ENCODE measurements at places on chromosomes 4 and X. TPM values are rescaled to one million over a fixed set of nuclear protein-coding genes. Genes with fewer than 3 reads are reported as not detected.

The DMP1 gene
- total RNA-seq, result 2.2 TPM

DNA sequence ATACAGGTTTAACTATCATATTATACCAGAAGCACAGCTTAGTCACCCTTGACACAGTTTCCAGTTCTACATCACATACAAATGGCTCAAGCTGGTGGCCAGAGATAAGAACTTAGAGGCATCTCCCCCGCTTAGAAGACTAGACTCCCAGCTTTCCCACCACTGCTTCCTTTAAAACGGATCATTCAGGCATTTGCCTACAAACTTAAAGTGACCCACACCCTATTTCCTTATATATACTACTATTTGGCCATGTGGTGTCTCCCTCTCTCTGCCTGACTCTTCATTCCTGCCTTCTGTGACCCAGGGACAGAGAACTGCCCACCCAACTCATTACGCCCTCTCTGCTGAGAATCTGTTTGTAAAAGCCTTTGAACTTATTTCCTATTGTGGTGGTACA is 781.2 kb upstream of the DIAPH2 start:
- no peak for DNase-seq

DNA sequence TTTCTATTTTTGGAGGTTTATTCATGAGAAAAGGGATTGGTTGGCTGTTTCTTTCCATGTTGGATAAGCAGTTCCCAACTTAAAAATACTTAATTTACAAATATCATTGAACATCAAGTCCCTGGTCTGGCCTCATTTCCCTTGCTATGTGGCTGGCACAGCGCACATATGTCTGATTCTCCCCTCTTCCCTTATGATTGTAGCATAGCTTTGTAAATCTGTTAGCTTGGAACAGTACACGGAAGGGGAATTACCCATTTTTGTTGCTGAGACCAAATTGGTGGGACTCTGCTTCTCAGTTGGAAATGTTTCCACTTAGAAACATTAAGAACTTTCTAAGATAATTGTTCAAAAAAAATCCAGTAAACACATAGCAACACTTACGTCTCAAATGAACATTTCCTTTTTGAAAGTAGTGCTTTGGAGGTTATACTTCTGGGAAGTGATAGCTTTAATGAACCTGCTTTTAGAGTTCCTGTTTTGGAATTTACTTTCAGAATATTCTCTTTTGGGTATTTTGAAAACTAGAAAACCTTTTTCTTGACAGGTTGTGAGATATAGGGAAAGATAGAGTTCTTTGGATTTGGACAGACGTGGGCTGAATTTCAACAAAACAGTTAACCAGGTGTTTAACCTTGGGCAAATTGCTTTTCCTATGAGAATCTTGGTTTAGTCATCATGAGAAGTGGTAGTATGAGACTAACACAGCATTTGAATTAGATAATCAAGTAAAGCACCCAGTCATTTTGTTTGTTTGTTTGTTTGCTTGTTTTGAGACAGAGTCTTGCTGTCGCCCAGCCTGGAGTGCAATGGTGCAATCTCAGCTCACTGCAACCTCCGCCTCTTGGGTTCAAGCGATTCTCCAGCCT is 47.3 kb downstream of the STIM2 start:
- no peak for DNase-seq

DNA sequence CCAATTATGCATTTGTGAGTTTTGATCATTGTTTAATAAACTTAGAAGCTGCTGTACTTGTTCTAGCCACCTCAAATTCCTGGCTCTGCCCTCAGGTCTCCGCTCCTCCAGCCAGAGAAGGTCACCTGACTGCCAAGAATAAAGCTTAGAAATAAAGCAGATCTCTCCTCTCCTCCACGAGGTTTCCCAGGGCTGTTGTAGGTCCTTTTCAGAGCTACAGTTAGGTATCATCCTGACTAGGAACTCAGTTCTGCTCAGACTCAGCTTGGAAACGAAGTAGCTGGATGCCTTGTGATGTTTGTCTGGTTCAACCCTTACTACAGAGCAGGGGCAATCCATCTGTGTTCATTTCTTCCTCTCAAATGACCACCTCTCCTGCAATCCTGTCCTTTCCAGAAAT is 79.1 kb upstream of the RAPGEF2 start:
- DNase-seq, result no peak

The APOO gene
- 7.5 TPM for total RNA-seq

GRCh38 chrX:48665991-48666390 is 17.6 kb upstream of the WAS start:
- no peak for DNase-seq

The CNKSR2 gene
- total RNA-seq, result 16.4 TPM

DNA sequence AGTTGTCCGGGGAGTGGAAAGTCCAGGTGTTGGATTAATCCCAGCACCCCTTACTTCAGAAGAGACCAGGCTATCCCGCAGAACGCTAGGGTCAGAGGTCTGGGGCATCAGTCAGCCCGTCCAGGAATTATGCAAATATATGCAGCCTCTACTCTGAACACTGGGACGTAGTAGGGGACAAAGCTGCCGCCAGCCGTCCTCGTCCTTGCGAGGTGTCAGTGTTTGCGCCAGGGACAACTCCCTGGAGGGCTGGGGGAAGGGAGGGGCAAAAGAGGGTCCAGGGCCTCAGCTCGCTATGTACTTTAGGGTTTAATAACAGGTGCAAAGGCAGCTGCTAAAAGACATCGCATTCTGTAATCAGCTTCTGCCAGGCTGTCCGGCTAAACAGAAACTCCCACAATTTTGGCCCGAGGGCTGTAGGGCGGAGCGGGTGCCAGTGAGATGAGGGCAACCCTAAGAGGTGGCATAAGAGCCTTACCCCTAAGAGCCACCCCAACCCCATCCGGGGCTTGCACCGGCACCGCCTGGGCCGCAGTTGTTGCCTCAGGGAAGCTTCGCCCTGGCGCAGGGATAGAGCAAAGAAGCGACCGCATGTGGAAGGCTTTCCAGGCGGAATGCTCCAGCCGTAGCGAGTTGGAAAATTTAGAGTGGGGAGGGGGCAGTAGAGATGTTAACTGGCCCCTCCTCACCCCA is 8.4 kb downstream of the HAND2 start:
- no peak for DNase-seq

- DNase-seq, result no peak
Observed at GRCh38 chrX:136823175-136823574, 42.4 kb upstream of the ARHGEF6 start.

The MAGEA10 gene
- 0.24 TPM for total RNA-seq

The DCAF4L1 gene
- 1.7 TPM for total RNA-seq

DNA sequence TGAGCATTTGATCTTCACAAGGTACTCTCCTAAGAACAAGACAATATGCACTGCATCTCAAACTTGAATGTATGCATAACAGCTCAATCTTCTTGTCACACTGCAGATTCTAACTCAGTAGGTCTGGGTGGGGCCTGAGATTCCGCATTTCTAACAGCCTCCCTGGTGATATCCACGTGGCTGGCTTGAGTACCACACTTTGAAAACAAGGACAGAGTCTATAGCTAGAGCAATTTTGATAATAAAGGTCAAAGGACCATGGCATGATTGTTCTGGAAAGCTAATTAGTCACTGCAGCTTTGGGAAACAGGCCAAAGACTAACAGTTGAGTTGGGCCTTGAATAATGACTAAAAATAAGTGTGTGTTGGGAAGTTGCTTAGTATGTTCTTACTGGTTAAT is 213.3 kb downstream of the GBA3 start:
- DNase-seq, result no peak

- DNase-seq, result peak; percentile 4
Observed at GRCh38 chr4:170090352-170091052, 746 bp upstream of the AADAT start.

GRCh38 chr4:177107288-177107921 is 202.3 kb upstream of the NEIL3 start:
- DNase-seq, result no peak

GRCh38 chr4:79927931-79928330 is 145.1 kb downstream of the ANTXR2 start:
- peak; percentile 18 for DNase-seq

GRCh38 chr4:13323921-13324320 is 160.2 kb downstream of the RAB28 start:
- DNase-seq, result no peak

DNA sequence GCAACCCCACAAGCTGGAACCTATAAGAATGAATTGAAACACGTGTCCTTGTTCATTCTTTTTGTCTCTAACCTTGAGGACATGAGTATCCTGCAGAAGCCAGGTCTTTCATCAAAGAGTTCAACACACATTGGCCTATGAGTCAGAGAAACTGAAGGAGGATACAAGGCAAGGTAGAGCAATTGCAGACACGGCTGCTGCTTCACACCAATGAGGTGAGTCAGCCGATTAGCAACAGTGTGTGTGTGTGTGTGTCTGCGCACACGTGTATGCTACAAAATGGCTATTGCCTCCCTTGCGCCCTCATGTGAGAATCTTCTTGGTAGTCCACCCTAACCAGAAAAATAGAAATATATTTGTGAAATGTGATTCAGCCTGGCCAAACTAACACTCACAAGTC is 1477.7 kb upstream of the IGFBP7 start:
- DNase-seq, result no peak

- no peak for DNase-seq
Observed at GRCh38 chrX:2857566-2857965, 28.8 kb downstream of the GYG2 start.

- DNase-seq, result peak; percentile 12
Observed at GRCh38 chr4:5137927-5138326, 86.6 kb downstream of the STK32B start.

- no peak for DNase-seq
Observed at GRCh38 chr4:10092481-10093270, 23.9 kb downstream of the WDR1 start.

- no peak for DNase-seq
Observed at GRCh38 chr4:150664935-150665334, 83.0 kb downstream of the MAB21L2 start.

DNA sequence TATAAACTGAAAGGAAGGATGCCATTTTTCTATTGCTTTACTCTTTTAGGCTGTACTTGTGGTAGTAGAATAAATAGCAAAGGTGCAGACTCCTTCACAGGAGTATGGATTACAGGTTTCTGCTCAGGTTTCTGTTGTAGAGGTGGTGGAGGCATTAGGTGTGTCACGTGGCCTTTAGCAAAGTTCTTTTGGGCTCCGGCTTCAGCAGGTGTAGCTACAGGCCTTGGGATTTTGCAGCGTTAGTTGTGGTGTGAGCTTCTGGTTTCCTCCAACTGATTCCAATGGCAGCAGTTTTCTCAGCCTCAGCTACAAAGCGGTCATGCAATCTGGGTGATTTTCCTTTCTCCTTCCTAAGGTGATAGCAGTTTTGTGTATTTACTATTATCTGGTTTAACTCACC is 255.8 kb upstream of the GK2 start:
- DNase-seq, result no peak

The TEX28 gene
- not detected for total RNA-seq

The PDZD4 gene
- total RNA-seq, result 7.7 TPM
